Left ventricle myocardium inferior (tissue), 1 donor: ENCODE measurements at places on chromosomes 11 and 22. TPM values are rescaled to one million over a fixed set of nuclear protein-coding genes. Genes with fewer than 3 reads are reported as not detected.

SPDYC gene
- total RNA-seq = not detected

- no peak for DNase-seq
These were observed 581.7 kb upstream of the ARHGAP42 start for GRCh38 chr11:100105255-100105981.

FBLN1 gene
- total RNA-seq = 82.8 TPM

GRCh38 chr11:110977661-110978060, 265.4 kb upstream of the ARHGAP20 start:
- DNase-seq = no peak

LRRN4CL gene
- total RNA-seq = 2.7 TPM

PKP3 gene
- total RNA-seq = 0.52 TPM

GRCh38 chr22:22061085-22062077, 78.8 kb upstream of the TOP3B start:
- DNase-seq = peak; percentile 24

DNA sequence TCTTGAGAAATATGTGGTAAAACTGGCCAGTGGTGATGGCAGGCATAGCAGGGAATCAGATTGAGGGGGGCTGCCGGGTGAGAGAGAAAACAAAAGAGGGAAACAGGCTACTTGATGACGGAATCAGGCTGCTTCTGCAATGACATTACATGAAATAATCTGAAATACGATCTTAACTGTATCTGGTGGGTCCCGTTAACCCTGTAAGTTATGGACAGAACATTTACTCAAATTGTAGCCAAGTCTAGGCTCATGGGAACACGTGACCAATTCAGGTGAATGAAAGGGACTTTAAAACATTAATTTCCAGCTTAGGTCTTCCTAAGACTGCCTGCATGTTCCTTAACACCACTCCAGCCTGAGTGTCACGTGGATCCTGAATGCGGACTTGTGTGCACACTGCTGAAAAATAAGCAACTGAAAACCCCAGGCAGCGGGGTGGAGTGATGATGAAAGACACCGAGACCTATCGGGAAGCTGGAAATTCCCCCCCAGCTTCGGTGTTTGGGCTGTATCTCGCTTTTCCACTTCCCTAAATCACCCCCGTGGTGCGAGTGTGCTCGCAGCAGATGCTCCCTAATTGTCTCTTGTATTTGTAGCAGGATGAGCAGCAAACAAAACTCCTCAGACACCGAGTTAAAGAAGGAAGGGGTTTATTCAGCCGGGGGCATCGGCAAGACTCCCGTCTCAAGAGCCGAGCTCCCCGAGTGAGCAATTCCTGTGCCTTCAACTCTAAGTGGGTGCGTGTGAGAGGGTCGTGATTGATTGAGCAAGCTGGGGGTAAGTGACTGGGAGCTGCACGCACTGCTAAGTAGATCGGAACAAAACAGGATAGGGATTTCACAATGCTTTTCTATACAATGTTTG, 145.0 kb upstream of the GRK3 start:
- no peak for DNase-seq

DNA sequence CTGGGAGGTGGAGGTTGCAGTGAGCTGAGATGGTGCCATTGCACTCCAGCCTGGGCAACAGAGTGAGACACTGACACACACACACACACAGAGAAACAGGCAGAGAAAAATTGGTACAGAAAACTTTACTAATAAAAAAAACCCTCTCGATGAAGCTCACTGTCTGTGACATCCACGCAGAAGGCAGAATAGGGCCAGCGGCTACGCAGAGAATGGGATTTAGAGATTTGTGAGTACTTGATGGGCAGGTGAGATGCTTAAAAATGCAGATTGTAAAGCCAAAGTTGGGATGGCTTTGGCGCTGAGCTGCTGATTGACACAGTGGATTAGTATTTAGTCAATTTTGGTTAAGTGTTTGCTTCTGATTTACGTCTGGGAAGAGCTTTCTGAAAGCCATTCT, 561.1 kb downstream of the TBC1D22A start:
- DNase-seq = no peak

- DNase-seq = peak; percentile 12
These were observed 21.5 kb downstream of the TOLLIP start for GRCh38 chr11:1287928-1288327.

COMT gene
- total RNA-seq = 81.5 TPM

KIF18A gene
- total RNA-seq = 0.25 TPM

DNA sequence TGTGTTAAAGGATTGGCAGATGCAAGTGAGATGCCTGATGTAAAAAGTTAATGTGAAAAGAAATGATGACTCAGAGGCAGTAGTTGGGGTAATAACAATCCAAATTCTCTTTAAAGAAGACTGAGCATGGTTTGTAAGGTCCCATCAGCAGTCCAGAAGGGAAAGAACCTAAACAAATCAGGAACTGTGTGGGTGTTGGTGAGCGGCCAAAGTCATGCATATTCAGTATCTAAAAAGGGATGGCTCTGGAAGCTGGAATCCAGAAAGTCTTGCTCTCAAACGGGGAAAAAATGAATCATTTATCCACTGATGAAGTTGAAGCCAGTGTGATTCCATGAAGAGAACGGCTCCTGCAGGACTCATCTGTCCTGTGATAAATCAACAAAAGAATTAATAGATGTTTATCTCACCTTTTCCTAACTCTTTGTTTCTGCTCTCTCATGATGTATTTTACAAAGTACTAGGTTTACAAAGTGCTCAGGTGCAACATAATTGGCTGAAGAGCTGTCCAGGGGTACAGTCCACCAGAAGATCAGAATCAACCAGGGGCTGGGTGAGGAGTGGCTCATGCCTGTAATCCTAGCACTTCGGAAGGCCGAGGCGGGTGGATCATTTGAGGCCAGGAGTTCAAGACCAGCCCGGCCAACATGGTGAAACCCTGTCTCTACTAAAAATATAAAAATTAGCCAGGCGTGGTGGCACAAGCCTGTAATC, 20.5 kb upstream of the SORL1-AS1 start:
- DNase-seq = no peak

GRCh38 chr11:93303689-93304088, 26.9 kb upstream of the DEUP1 start:
- no peak for DNase-seq

LMO1 gene
- 2.3 TPM for total RNA-seq

DNA sequence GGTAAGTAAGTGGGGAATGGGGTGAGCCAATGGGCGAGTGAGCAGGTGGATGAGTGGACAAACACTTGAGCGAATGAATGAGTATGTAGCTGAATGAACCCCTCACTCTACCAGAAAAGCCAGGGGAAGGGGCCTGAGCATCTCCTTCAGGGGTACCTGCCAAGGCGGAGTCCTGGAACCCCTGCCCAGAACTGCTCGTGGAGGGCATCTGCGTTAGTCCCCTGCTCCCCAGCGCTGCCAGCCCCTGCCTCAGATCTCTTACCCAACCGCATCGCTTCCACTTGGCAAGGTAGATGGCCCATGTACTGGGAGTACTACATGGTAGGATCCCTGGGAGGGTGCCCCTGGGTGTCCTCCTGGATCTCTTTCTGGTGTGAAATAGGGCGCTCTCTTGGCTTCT, 7.4 kb upstream of the ANO1 start:
- DNase-seq = no peak

GRCh38 chr11:36994208-36994607, 396.2 kb upstream of the RAG2 start:
- no peak for DNase-seq

MYBPC3 gene
- total RNA-seq = 2,538 TPM

GRCh38 chr22:31327806-31328543, 18.2 kb downstream of the PATZ1 start:
- no peak for DNase-seq

CHRM1 gene
- total RNA-seq = not detected

DNA sequence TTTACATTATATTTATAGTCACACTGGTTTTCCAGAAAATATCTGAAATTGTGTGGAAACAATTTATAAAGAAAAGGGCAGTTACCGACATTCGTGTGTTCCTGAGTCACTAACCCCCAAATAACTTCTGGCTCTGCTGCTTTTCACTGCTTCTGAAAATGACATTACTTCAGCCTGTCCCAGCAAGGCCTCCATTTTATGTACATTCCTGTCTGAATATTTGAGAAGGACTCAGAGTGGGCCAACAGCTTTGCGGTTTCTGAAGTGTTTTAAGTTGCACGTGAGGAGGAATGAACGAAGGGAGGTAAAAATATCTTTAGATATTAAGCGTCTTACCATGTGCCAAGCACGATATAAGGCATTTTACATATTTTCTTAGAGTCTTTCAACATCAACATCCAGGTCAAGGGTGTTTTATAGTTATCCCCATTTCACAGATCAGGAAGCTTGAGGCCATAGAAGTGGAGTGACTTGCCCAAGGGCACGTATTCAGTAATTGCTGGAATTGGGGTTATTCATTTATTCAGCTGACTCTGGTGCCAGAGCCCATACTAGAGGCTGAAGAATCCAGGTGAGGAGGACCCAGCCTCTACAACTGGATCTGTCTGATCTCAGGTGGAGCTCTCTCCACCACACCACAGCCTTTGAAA, 30.8 kb upstream of the WNT11 start:
- DNase-seq = no peak

DNA sequence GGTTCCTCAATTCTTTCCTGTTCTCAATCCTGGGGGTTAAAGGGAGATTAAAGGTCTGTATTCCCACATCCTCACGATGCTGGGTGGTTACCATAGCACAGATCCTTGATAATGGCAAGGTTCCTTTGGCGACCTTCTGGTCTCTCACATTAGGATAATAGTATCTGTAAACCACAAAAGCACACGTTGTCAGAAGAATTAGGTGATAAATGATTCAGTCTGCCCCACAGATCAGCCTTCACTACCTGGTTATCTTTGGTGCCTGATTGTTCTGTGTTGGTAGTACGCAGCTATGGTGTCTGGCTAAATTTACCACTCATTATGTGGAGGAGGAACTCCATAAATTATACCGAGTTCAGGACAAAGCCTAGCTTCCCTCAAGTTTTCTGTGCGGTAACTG, 78.4 kb downstream of the C2CD3 start:
- no peak for DNase-seq

GRCh38 chr22:21861851-21862250, 5.6 kb downstream of the MAPK1 start:
- no peak for DNase-seq

GRCh38 chr11:65425971-65426838, 3.6 kb downstream of the NEAT1 start:
- DNase-seq = no peak

GRCh38 chr11:103893371-103893770, 143.1 kb upstream of the DDI1 start:
- DNase-seq = no peak

- DNase-seq = no peak
These were observed 9.9 kb upstream of the NUP160 start for GRCh38 chr11:47857892-47858543.

DNA sequence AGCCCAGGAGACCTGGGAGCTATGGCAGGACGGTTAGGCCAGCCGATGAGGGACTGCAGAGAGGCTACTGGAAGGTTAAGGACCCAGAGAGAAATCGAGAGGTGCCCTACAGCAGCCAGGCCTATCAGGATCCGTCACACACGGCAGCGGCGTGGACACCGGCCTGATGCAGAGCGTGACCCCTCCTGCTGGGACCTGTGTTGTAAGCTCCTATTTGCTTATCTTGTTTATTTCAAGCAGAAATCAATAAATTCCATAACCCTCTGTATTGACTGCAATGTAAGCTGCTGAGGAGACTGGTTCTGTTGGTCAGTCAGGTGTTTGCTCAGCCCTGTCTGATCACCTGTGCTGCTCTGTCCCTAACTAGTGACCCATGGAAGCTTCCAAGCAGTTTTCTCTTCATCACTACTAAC, 39.9 kb downstream of the PPP2R1B start:
- DNase-seq = no peak

DNA sequence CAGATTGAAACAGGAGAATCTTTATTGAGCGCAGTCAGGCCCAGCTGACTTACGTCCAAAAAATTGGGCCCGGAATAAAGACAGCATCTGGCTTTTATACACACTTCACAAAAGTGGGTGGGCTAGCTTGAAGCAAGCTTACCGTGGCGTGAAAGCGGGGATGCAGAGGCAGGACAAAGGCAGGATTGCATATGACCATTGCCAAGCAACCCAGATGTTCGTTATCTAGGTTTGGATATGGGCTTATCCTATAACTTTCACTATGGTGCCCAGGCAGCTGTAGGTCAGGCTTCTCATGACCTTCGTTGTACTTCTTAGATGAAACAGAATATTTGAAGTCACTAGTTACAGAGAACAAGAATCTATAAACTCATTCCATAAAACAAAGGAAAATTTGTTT, 1575.6 kb upstream of the RAG2 start:
- no peak for DNase-seq
